ENCODE measurements at places on chromosomes 7 and 10.
A peak's percentile ranks its signal among the peaks of the same experiment; 100 is the strongest.

GRCh38 chr7:2613931-2614600 lies 17.7 kb upstream of the TTYH3 start:
- peak; percentile 63 for DNase-seq

GRCh38 chr7:124366118-124366517 lies 333.3 kb upstream of the TMEM229A start:
- no peak for DNase-seq

- no peak for DNase-seq
Observed at GRCh38 chr7:151832656-151833055, 44.3 kb downstream of the PRKAG2 start.

DNA sequence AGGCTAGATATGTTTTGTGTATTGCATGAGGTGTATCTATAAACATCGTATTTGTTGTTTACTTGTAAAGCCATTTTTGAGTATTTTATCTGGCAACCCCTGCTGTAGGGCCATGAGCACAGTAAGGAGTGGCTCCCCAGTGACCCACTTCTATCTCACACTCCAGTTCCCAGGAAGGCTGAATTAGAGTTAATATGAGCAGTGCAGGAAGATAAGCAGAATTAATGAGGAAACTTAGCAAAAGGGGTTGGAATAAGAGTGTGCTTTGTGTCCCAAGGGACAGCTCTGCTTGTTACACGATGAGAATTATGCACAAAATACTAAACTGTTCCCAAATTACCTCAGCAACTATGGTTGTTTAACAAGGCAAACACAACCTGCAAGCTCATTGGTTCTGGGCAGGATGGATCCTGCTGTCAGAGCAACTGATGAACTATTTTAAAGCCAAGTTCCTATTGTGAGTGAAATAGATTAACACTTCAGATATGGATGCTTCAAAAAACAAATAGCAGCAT lies 1005.8 kb downstream of the NRG3 start:
- DNase-seq: no peak

GRCh38 chr7:105878746-105879605 lies 2.6 kb upstream of the ATXN7L1 start:
- no peak for DNase-seq
